Cardiac fibroblast (primary cell): ENCODE measurements at places on chromosomes 1 and 21.
A peak's percentile ranks its signal among the peaks of the same experiment; 100 is the strongest.

DNA sequence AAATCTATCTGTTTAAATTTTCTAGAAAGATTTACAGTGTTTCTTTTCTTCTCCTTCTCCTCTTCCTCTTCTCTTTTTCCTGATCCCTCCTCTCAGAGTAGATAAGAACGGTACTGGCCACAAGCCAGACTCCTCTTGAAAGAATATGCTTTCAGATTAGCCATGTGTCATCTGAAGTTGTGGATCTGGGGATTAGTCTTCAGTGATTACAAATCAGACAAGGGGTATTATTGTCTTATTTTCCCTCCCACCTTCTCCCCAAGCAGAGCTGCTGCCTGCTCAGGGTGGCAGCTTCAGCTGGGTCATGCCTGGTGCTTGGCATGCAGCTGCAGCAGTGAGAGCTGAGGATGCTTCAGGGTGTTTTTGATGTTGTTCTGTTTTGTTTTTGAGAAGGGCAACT is 42.7 kb downstream of the SGIP1 start:
- DNase-seq: peak; percentile 45

DNA sequence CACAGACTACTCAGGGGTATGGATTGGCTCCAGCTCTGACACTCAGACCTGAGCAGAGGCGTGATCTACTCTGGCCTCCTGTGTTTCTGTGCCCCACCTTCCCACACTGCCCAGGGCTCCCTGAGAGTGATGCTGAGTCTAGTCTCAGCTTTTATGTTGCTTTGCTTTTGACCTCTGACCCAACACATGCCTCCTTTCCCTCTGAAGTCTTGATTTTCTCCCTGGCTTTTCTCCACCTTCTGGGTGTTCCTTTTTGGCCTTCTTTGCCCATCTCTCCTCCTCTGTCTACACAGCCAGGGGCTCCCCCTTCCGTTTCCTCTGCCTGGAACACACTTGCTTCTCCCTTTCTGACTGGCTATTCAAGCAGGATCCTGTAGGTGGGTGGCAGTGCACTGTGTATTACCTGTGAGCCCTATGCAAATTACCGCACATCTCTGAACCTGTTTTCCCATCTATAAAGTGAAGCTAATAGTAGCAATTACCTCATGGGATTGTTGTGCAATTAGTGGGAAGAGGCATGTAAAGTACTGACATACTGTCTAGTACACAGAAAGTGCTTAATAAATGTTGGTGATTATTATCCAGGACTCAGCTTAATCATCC is 13.7 kb upstream of the MEX3A start:
- DNase-seq: no peak

DNA sequence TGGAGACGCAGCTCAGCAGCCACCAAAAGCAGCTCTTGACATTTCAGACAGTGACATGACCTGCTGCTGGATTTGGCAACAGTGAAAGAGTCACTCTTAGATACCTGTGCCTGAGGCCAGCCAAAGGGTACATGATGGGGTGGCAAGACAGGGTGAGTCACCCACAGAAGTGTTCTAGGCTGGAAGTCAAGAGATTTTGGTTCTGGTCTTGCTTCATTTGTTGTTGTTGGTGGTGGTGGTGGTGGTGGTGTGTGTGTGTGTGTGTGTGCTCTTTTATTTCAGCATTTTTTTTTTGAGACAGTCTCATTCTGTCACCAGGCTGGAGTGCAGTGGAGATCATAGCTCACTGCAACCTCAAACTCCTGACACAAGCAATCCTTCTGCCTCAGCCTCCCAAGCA is 25.8 kb downstream of the SHISAL2A start:
- DNase-seq: no peak

GRCh38 chr1:159802111-159802510 is at the start of gene FCRL6:
TSS of gene FCRL6 (plus strand) at chr1:159802360. CDS start at chr1:159802425, 65 bp downstream.
- no peak for DNase-seq

DNA sequence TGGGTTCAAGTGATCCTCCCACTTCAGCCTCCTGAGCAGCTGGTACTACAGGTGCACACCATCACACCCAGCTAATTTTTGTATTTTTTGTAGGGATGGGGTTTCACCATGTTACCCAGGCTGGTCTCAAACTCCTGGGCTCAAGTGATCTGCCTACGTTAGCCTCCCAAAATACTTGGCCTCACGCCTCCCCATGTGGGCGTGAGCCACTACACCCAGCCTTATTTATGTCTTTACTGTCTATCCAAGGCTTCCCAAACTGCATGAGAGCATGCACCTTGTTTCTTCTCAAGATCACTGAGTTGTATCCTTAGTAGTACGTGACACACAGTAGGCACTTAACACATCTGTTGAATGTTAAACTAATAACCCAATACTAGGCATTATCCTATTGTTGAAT is 14.2 kb downstream of the WASF2 start:
- no peak for DNase-seq

- DNase-seq: no peak
Measured at GRCh38 chr1:18390953-18391352, 89.8 kb upstream of the KLHDC7A start.

DNA sequence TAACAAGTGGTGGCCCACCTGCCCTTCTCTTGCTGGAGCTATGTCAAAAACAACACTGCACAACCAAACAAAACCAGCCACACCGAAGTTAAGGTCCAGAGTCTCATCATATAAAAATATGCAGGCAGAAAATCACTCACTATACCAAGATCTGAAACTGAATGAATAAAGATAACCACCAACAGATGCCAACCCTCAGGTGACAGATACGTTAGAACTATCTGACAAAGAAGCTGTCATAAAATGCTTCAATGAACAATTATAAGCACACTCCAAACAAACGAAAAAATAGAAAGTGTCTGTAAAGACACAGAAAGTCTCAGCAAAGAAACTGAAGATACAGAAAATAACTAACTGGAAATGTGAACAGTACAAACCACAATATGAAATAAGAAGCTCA is 14.0 kb downstream of the ZNF496 start:
- DNase-seq: no peak

GRCh38 chr1:44511769-44512168 is 106.7 kb downstream of the RNF220 start:
- no peak for DNase-seq

DNA sequence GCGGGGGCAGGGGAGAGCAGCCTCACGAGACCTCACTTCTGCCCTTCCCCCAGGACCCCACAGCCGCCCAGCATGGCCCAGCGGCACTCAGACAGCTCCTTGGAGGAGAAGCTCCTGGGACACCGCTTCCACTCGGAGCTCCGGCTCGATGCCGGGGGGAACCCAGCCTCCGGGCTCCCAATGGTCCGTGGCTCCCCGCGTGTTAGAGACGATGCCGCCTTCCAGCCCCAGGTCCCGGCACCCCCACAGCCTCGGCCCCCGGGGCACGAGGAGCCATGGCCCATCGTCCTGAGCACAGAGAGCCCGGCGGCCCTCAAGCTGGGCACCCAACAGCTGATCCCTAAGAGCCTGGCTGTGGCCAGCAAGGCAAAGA is 8.5 kb downstream of the ARHGEF16 start:
- no peak for DNase-seq

DNA sequence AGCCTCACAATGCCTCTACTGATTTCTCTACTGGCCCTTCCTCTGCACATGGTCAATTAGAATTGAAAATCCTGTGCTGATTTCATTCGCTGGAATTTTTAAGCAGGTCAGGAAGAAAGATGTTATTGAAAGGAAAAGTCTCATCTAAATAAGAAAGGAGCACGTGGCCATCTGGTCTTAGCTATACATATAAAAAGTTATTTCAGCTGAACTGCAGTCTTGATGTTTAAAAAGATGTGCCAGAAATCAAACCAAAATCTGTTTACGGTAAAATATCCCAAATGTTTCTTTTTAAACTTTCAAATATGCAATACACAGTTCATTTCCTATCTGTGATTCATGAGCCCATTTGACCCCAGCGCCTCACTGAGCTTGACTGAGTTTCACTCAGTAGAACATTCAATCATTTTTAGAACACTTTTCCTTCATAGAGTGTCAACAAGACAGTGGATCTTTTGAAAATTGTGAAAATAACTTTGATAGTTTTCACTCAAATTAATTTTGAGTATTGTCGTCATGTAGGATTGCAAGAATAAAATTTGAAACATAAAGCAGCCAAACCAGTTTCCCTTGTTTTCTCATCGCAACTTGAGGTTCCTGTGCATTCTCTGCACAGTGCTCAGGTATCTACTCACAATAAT is 293.6 kb downstream of the PTPRC start:
- DNase-seq: no peak

GRCh38 chr1:229696385-229696784 is 70.3 kb downstream of the URB2 start:
- no peak for DNase-seq

DNA sequence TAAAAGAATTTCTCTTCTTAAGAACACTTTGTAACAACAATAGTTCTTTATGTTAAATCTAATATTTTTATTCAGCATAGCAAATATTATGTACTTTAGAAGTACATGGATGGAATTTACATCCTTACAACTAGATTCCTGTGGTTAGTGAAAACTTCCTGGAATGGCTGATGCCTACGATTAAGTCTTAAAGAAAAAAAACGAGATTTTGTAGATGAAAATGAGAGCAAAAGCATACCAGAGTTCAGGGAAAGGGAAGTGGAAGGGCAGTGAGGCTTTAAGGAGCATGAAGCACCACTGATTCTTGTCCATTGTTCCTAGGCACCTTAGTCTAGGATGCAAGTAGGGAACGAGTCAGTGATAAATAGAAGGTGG is 26.7 kb downstream of the CFH start:
- DNase-seq: peak; percentile 68

DNA sequence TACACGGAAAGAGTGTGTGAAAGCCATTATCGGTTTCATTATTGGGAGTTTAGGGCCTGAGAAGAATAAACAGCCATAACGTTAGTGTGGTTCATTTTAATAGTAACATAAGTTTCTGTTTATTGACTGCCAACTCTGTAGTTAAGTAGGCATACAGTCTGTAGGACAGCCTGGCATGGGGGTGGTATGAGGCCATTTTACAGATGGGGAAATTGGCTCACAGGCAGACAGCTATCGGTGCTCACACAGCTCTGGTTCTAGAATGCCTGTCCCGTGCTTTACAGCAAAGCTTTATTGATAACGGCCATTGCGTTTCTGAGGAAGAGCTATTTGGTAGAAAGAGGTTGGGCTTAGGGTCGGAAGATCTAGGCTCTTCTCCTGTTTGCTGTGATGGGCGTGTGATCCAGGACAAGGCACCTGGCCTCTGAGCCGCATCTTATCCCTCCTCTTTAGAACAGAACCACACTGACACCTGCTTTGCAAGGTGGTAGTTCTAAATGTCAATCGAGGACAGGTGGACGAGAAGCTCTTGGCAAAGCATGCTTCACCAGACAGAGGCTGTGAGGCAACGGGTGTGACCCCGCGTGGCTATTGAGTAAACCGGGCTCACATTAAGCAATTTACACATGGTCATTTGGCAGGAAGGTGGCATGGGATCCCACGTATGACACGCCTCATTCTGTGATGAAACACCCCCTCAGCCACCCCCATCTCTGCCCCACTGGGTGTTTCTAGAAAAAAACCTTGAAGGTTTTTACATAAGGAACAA is 14.9 kb downstream of the ETS2 start:
- no peak for DNase-seq

DNA sequence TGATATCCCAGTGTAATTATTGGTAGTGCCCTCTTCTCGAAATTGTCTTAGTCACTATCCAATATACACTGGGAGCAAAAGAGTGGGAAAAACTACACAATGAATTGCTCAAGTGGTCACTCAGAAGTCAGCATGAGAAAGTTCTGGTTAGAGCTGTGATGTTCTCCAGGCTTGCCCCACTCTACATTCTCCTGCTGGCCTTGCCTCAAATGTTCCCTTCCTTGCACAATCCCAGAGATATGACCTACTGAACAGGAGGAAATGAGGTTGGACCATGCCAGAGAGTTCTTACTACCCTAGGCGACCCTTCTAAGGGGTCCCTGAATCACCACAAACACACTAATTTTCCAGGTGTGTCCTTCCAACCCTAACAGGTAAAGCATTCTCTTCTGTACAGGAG is 40.8 kb downstream of the GLUL start:
- peak; percentile 21 for DNase-seq
